ENCODE measurements at places on chromosomes 7 and 10.
A peak's percentile ranks its signal among the peaks of the same experiment; 100 is the strongest.

DNA sequence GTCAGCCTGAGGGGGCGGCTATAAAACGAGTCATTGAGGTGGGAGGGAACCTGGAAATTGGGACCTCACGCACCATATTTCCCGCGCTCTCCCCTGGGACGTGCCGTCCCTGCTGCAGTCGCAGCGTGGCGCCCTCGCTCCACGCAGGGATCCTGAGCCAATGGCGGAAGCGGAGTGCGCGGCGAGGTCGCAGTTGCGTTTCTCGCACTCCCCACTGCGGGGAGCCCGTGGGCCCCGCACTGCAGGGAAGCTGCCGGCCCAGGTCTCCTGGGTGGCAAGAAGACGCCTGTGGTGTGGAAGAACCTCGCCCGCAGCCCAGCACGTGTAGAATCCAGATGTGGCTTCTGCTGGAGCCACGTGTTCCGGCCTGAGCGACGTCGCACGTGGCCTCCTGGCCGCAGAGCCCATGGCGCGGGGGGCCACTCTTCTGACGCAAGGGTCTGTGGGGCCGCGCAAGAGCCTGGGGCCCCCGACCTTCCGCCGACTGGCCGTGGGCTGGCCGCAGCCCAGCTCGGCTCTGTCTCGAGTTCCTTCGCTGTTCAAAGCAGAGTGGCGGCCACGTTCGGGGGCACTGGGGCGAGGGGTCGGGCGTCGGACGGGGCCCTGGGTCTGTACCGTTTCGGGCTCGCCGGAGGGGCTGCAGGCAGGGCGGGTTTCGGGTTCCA, 26.4 kb downstream of the HIF1AN start:
- DNase-seq: no peak

- no peak for DNase-seq
Measured at GRCh38 chr10:8520382-8520781, 465.9 kb downstream of the GATA3 start.

- peak; percentile 35 for DNase-seq
Measured at GRCh38 chr10:103069453-103070331, 123.4 kb downstream of the NT5C2 start.

DNA sequence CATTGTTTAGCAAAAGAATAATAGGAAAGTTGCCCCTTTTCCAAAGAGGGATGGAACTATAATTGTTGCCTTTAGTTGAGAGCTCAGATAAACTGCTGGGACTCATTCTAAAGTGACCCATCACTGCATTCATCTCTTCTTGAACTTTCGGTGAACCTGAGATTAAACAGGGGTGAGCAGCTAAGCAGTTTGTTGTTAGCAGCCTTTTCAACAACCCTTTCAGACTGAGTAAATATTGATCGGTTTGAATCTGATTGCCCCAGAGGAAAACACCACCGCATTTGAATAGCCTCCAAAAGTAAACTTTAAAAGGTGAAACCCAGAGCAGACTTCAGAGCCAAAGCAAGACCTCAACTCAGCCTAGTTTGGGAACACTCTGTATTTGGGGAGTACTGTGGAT, 4.7 kb downstream of the HOXA1 start:
- no peak for DNase-seq

GRCh38 chr10:6423004-6423403, 157.1 kb downstream of the PRKCQ start:
- no peak for DNase-seq

- no peak for DNase-seq
Measured at GRCh38 chr10:108696792-108697477, 1226.4 kb downstream of the XPNPEP1 start.

DNA sequence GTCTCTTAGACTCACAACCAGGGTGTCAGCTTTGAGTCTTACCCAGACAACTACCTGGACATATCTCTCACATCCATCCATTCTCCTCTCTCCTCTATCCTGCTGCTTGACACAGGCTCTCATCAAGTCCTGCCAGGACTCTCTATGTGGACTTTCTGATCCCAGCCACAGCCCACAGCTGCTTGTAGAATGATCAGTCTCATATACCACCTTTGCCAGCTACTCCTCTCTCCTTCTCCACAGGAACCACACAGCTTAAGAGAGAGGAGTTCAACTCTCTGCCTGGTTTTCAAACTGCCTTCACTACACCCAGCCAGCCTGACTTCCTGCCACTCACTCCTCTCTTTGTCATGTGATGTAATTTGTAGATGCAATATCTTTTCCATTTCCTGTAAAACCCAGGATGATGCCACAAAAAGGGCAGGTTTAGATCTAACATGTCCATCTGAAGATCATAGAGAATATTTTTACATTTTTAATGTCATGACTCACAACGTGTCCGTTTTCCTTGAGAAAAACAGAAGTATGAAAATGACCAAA, 154.0 kb downstream of the RAB11FIP2 start:
- no peak for DNase-seq

DNA sequence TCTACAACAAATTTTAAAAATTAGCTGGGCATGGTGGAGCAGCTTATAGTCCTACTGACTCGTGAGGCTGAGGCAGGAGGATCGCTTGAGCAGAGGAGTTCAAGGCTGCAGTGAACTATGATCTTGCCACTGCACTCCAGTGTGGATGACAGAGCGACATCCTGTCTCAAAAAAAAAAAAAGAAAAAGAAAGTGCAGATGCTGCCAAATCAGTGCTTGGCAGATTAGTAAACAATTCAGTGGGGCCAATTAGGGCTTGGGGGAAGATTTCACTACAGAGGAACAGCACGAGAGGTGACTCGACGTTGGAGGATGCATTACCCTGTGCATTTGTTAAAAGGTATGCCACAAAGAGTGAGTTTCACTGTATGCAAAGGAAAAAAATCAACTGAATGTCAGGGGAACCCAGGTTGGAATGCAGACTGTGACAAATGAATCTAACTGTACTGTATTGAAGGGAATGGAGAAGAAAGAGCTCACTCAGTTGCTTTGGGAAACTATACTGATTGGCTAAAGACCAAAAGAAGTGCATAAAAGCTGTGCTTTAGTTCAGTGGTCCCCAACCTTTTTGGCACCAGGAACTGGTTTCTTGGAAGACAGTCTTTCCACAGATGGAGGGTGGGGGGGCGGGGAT, 31.6 kb downstream of the GARIN1A start:
- no peak for DNase-seq

Data from omental fat pad (tissue), 4 donors.